T47D (cell line): ENCODE measurements at places on chromosomes 5 and 9.
A peak's percentile ranks its signal among the peaks of the same experiment; 100 is the strongest.

DNA sequence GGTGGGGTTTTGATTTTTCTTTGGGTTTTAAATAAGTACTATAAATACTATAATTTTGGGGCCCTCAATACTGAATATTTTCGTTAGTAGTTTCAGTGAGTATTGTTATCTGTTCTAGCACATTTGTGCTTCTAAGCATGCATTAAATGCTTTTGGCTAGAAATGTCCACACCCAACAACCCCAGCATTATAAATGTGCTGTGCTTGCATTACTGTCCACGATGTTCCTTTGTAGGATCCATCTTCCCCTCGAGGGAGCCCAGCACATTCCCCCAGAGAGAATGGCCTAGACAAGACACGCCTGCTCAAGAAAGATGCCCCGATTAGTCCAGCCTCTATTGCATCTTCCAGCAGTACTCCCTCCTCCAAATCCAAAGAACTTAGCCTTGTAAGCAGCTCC, 134.7 kb downstream of the TLE4 start:
- no peak for DNase-seq

DNA sequence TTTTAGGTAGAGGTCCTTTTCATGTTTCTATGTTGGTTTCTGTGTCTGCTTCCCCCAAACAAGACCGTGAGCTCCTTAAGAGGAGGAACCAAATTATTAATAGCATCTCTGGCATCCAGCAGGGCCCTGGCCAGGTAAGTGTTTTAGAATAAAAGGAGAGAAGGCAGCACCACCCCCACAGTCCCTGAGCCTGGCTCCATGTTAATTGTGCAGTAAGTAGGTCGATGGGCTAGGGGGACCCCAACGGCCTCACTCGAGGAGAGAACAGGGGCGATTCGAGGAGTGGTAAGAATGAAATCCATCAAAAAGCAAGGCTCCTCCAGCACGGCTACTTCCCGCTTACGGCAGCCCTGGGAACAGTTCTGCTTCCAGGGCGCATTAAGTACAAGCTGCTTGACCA, 67.0 kb downstream of the GABBR2 start:
- DNase-seq: no peak

DNA sequence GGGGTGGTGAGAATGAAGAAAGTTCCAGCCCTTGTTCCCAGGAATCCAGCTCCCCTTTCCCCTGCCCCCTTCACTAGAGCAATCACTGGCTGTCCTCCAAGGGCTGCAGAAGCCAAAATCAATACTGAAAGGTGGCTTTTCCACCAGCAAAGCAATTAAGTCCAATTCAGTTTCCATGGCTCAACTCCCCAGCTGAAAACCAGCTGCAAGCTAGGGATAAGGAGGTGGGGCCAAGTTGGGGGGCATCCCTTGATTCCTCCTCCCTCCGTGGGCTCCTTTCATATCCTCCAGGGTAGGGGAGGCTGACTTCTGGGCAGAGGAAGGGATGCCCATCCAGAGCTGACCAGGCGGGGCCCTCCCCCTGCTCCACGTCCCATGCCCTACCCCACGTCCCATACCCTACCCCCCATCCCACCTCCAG, 22.7 kb downstream of the CAMK2A start:
- no peak for DNase-seq

DNA sequence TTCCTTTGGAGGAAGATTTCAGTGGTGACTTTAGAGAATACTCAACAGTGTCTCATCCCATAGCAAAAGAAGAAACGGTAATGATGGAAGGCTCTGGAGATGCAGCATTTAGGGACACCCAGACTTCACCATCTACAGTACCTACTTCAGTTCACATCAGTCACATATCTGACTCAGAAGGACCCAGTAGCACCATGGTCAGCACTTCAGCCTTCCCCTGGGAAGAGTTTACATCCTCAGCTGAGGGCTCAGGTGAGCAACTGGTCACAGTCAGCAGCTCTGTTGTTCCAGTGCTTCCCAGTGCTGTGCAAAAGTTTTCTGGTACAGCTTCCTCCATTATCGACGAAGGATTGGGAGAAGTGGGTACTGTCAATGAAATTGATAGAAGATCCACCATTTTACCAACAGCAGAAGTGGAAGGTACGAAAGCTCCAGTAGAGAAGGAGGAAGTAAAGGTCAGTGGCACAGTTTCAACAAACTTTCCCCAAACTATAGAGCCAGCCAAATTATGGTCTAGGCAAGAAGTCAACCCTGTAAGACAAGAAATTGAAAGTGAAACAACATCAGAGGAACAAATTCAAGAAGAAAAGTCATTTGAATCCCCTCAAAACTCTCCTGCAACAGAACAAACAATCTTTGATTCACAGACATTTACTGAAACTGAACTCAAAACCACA, 67.4 kb downstream of the VCAN start:
- no peak for DNase-seq

DNA sequence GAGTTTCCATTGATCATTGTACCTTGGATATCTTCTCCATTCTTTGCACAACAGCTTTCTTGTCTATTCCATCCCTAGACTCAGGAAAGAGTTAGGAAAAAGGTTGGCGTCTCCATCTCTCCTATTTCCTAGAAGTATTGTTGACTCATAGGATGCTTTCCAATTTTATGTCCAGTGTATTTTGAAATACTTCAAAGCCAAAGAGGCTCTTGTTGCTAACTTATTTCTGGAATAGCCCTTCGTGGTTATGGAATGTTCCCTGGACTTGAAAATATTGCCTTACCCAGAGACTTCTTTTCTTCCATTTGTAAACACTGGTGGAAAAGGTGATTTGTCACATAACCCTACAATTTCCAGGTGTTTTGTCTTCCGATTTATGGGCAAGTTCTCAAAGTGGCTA, 402.3 kb upstream of the ZNF608 start:
- no peak for DNase-seq

GRCh38 chr5:32144378-32145207, 29.5 kb downstream of the GOLPH3 start:
- DNase-seq: no peak

DNA sequence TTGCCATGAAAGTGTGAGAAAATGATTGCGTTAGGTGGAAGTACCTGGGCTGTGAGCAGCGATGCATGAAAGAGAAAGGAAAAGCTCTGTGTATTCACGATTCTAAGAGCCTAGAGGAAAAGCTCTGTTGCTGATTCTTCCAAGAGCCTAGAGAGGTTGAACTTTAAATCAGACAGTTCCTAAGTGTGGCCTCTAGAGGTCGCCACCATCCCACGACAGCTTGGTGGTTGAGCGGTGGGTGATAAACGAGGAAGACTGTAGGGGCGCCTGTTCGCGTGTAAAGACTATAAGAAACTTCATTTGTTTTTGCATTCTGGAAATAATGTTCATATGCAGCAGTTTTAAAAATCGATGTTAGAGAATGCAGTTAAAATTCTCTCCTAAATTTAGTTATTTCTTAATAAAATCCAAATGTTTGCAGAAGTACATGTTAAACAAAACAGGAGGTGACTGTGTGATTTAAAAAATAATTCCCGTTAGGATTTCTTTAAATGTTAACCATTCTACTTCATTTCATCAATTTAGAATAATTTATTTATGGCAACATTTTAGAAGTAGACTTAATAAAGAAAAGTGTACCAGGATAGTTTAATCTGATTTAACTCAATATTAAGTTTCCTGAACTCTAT, 107.7 kb downstream of the TENT4A start:
- peak; percentile 71 for DNase-seq

DNA sequence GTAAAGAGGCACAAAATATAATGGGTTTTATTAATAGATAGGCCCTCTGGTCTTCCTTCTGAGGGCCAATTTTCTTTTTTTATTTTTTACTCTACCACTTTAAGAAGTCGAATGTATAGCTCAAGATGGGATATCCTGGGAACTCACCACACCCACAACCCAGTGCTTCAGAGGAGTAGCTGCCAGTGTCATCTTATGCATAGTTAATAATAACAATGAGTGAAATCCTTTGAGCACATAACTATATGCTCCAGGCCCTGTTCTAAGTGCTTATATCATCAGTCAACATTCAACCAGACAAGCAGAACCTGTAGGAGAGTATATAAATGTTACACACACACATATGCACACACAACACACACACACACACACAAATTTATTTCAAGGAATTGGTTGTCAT, 150.3 kb upstream of the ACTBL2 start:
- no peak for DNase-seq

GRCh38 chr9:22118810-22119521, 109.9 kb upstream of the CDKN2B start:
- no peak for DNase-seq

GRCh38 chr5:142758062-142758795, 11.9 kb upstream of the ARHGAP26 start:
- DNase-seq: no peak

DNA sequence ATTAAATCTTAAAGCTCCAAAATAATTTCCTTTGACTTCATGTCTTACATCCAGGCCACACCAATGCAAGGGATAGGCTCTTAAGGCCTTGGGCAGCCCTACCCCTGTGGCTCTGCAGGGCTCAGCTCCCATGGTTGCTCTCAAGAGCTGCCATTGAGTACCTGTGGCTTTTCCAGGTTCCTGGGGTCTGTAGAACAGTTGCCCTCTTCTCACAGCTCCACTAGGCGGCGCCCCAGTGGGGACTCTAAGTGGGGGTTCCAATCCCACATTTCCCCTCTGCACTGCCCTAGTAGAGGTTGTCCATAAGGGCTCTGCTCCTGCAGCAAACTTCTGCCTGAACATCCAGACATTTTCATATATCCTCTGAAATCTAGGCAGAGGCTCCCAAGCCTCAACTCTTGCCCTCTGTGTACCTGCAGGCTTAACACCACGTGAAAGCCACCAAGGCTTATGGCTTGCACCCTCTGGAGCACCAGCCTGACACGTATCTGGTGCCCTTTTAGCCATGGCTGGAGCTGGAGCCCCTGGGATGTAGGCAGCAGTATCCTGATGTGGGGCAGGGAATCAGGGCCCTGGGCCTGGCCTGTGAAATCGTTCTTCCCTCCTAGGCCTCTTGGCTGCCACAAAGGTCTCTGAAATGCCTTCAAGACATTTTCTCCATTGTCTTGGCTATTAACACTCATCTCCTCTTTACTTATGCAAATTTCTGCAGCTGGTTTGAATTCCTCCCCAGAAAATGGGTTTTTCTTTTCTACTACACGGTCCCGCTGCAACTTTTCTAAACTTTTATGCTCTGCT, 185.1 kb downstream of the SMARCA2 start:
- DNase-seq: no peak

GRCh38 chr5:54774281-54775170, 210.9 kb downstream of the ESM1 start:
- no peak for DNase-seq

DNA sequence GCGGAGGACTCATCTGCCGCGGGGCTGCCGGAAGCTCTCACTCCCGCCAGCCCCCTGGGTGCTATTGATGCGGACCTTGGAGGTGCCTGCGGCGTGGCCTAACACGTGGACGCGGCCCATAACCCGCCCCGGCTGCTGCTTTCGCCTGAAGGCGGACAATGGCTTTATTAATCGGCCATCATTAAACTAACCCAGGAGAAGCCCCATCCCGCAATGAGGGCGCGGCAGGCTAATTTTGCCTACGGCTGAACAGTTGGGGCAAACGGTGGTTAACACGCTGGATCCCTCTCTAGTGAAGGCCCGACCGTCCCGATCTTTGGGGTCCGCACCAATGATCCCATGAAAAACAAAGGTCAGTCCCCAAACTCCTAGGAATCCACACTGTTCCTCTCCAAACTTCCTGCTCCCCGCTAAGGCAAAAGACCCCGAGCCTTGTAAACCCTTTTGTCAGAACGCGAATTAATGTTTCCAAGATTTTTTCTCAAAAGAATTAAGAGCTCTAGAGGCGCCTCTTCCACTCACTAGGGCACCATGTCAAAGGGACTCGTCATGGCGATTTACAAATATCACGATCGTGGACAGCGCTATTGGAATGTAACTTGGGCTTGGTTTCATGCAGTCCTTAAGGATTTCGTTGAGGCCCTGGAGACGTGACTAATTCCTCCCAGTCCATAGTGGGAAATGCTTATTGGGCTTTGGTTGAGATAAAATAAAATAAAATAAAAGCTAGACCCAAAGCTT, 193.1 kb downstream of the MEF2C start:
- DNase-seq: no peak

DNA sequence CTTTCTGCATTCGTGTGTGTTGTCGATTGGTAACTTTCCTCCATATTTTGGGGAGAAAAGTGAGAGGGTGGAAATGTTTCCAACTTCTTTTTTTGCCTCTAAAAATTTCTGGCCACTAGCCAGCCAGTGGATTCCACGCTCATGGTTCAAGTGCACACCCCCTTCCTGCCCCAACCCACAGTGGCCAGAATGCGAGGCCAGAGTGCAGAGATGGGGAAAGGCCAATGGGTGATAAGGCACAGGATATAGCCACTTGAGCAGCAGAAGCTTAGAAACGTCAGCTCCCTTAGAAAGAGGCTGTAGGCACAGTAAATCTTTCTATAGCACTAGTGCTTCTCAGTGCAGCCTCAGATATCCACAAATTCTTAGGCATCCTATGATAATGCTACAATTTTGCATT, 75.8 kb upstream of the ADRB2 start:
- no peak for DNase-seq

DNA sequence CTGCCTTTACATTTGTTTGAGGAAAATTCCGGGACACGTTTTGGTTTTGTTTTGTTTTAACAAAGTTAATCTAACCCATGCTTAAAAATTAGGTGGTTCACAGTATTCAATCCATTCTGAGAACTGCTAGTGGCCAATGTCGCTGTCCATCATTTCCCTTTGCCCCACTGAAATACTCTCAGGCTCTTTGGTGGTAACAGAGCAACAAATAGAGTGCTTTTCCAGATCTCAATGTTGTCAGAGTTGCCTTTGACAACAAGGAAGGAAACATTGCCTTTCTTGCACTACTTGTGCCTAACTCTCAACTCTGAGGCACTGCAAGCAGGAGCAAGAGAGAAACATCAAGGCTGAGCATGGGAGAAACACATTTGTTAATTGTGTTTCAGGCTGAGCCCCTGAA, 154.0 kb downstream of the MCTP1 start:
- peak; percentile 35 for DNase-seq

GRCh38 chr5:126097876-126098275, 325.3 kb upstream of the GRAMD2B start:
- DNase-seq: no peak

GRCh38 chr5:16842896-16843295, 93.2 kb downstream of the MYO10 start:
- no peak for DNase-seq
